Body of pancreas (tissue), 4 donors: ENCODE measurements at places on chromosomes 5 and 9.

- no peak for DNase-seq
Measured at GRCh38 chr9:110059461-110059860, 148.5 kb downstream of the C9orf152 start.

- peak; percentile 60 for DNase-seq
Measured at GRCh38 chr5:60287174-60287771, 393.7 kb upstream of the PDE4D start.

GRCh38 chr9:10062629-10063395, 550.0 kb downstream of the PTPRD start:
- no peak for DNase-seq

GRCh38 chr9:76913467-76913866, 7.6 kb upstream of the PRUNE2 start:
- DNase-seq: no peak

- DNase-seq: no peak
Measured at GRCh38 chr9:108363311-108363710, 492.5 kb downstream of the ACTL7B start.

DNA sequence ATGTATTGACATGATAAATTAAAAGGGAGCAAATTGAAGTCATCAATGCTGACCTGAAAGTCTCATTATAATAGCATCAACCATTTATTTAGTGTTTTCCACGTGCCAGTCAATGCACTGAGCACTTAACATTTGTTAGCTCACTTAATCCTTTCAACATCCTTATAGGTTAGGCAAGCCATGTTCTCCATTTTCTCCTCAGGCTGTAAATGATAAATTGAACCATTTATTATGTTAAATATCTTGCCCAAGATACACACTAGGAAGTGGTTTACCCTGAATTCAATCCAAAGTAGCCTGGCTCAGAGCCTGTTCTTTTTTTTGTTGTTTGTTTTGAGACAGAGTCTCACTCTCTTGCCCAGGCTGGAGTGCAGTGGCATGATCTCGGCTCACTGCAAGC, 25.0 kb upstream of the SNX2 start:
- no peak for DNase-seq
